ENCODE measurements at places on chromosomes 6 and 20.
A peak's percentile ranks its signal among the peaks of the same experiment; 100 is the strongest.

DNA sequence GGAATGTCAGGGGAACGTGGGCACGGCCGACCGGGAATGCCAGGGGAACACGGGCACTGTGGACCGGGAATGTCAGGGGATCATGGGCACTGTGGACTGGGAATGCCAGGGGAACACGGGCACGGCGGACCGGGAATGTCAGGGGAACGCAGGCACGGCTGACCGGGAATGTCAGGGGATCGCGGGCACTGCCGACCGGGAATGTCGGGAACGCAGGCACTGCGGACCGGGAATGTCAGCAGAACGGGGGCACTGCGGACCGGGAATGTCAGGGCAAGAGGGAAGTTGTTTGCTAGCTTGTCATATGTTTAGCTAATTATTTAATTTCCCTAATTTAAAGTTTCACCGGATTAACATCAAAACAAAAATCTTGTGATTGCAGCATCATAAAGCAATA lies 37.4 kb upstream of the BHLHE23 start:
- DNase-seq, result no peak

DNA sequence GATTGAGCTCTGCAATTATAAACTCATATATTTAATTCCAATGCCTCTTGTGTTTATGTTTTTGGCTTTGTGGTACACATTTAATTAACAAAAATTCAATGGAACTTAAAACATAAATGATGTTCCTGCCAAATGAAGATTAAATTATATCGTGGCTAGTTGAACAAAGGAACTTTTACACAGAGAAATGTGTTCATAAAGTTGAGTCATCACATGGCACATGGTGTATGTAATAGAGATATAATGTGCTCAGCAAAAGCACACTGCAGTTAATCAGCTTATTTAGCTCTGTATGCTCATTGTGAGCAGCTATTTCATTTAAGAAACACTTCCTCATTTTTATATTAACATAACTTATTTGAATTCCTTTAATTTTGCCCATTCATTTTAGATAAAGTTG lies 1295.6 kb upstream of the CITED2 start:
- no peak for DNase-seq

DNA sequence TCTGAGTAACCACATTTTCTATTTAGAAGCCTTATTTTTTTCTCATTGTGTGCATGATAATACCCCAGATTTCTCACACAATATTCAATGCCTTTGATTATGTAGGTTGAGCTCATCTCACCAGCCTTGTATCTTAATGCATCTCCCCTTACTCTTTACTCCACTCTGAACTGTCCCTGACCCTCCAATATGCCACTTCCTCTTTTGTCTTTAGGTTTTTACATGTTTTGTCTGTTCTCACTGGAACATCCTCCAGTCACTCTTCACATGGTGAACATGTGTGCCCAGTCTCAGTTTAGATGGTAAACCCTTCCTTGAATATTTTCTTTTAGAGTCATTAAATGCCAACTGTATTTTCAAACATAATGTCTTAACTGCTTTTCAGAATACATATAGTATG lies 392.9 kb upstream of the IMPG1 start:
- no peak for DNase-seq

DNA sequence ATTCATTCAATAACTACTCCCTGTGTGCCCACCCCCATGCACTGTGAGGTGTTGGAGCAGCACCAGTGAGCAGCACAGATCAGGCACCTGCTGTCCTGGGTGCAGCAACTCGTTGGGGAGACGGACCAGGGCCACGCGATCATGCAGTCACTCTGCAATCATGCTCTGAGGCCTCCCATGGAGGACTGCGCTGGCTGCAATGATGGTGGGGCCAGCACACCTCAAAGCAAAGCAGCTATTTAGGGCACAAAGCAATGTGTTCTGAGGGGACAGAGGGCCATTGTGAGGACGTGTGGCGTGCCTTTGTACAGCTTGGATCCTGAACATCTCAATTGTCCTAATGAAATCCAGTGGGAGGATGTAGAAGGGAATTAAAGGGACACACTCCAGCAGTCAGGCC lies 41.0 kb upstream of the MPC1 start:
- DNase-seq, result peak; percentile 39

DNA sequence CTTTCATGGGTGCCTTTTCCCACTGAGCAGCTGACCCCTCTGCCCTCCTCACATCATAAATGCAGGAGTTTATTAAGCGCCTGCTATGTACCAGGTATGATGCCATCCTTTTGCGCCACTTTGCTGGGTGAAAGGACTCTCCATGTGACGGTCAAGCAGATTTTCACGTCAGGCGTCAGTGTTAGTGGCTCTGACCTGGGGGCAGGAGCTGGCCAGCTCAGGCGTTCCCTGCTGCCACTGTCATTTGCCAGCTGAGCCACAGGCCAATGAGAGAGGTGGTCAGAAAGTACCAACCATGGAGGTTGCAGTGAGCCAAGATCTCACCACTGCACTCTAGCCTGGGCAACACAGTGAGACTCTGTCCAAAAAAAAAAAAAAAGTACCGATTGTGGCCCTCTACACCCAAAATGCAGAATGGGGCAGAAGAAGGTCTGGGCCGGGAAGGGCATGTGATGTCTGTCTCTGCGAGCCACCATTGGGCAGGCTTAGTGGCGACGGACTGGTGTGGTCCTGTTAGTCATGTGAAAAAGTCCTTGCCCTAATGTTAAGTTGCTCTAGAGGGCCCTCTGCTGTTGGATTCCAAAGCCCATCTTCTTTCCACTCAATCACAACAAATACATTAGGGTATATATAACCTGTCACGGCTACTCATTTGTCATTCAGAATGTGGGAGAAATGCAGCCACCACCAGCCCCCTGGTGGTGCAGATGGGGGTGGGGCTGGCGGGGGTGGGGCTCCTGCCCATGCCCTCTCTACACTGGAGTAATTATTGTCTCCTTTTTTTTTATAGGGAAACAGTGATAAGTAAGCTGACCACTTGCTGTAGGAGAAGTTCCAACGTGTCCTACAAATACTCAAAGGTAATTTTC lies 18.4 kb upstream of the SLC22A1 start:
- no peak for DNase-seq

- peak; percentile 87 for DNase-seq
Measured at GRCh38 chr6:30742316-30743098, at the start of gene FLOT1. TSS of gene FLOT1 (minus strand) at chr6:30742687. CDS start at chr6:30742189, 498 bp downstream.

DNA sequence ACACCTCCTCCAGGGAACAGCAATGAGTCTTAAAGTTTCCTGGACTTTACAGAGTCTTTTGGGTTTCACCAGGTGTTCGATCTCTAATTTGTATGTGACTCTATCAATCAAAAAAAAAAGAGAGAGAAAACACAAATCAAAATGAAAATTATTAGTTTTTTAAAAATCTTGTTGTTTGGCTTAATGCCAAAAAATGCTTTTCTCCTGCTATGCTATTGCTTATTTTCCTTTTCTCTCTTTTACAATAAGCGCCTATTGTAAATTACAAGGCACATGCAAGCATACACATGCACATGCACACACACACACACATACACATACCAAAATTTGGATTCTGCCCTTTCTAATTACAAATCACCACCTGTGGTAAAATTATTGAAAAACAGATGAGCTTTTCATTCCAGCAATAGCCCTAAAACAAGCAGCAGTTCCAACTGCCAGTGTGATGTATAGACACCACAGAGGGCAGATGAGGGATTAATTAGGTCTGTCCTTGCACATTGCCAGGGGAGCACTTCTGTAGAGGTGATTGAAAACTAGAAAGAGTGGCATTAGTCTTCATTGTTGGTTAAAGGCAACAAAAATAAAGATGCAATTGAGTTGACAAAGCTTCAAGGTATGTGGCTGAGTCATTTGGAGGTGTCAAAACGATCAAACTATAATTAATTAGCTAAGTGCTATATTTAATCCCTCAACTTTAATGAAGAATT lies 631.7 kb downstream of the TFAP2B start:
- DNase-seq, result no peak

DNA sequence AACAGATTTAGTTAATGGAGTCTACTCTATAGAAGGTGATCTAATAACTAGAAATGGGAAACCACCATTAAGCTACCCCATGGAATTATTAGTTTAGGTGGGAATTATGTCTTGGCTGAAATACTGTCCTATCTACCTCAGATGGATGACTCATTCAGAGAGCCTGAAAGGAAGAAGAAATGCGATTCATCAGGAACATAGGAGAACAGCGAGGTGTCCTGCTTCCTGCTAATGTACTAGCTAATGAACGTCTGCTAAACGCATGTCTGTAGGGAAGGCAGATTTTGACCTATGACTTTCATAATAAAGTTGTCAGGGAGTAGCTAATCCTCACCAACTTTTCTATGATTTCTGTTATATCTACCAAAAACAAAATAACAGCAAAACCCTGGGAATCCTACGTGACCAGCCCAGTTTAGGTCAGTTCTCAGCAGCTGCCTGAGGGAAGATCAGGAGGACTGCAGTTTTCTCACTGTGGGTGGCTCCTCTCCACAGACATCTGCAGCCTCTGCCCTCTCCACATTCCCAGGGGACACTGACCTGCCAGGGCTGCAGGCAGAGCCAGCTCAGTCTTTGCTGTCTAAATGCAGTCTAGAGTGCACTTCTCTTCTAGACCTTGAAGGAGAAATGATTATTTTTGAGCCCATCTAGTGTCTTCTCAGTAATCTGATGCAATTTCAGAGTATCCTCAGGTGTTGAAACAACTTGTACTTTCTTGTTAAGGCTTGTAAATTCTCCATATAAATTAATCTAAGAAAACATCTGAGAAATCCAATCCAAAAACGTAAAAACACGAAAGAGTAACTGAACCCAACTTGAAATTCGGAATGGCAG lies 18.1 kb upstream of the SFT2D1 start:
- no peak for DNase-seq

GRCh38 chr20:59648466-59649070 lies 44.2 kb downstream of the PHACTR3 start:
- DNase-seq, result no peak

GRCh38 chr6:19836799-19837510 lies at the start of gene ID4:
TSS of gene ID4 (plus strand) at chr6:19837370. CDS start at chr6:19837755, 385 bp downstream.
- peak; percentile 69 for DNase-seq

DNA sequence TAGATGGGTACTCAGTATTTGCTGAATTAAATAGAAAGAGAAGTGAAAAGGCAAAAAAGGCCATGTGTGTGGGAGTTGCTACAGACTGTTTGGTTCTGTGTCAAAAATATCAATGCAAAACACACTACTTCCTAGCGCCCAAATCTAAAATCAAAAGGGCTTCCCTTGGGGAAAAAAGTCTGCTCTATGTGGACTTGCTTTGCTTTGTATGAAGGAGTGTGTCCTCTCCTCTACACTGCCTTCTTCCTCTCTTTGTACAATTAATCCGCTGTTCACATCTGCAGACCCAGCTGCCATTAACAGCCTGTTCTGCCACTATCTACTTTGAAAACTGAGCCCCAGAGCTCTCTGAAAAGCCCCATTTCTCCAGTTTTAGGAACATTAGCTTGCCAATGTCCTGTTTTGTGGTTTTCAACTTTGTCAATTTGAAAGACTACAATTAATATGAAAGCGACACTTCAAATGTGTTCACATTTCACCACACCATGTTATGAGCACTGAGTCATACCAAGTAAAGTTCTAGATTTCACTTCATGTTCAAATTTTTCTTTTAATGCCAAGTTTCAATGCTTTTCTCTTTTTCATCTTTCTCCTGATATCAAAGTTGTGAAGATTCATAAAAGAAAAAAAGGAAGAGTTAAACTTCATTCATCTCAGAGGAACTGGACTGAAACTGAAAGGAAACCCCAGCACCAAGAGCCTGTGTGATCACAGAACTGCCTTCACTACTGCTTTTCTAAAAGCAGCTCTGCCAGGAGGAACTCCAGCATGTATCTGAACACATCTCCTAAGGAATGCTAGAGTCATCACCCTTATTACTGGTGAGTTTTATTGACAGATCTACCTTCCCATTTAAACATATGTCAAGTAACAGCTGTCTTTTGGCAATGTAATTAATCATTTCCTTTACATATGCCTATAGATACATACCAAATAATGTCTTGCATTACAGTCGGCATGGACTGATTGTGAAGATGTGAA lies 102.6 kb downstream of the KIF13A start:
- no peak for DNase-seq

DNA sequence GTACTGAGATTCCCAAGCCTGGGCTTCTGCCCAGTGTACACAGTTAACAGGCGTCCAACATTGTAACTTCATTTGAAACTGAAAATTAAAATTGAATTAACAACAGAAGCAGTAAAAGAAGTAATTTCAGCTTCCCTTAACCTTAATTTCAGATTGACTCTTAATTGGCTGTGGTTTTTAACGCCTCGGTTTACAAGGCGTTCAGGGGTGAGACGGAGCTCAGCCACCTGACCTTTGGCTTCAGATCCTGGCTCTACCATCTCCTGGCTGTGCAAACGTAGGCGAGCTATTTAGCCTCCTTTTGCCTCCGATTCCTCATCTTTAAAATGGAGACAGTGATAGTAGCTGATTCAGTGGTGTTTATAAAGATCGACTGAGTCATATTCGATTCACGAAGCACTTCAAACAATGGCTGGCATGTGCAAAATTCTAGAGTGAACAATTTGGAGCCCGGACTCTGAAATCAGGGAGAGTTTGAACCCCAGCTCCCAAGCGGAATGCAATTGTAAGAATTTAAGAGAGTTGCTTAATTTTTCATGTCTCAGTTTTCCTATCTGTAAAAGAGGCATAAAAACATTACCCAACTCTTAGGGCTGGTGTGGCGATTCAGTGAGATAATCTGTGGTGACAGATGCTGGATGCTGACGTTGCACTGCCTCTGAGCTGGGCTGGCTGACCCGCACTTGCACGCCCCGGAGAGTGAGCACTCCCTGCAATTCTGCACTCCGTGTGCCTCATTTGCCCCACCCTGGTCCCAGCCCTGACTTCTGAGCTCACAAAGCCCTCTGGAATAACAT lies 23.5 kb upstream of the OCSTAMP start:
- DNase-seq, result no peak

All from C1 segment of cervical spinal cord (tissue), 14 donors.